ENCODE measurements at places on chromosomes 12 and 14.

GRCh38 chr14:90388437-90388836, 8.4 kb upstream of the CALM1 start:
- DNase-seq, result no peak

DNA sequence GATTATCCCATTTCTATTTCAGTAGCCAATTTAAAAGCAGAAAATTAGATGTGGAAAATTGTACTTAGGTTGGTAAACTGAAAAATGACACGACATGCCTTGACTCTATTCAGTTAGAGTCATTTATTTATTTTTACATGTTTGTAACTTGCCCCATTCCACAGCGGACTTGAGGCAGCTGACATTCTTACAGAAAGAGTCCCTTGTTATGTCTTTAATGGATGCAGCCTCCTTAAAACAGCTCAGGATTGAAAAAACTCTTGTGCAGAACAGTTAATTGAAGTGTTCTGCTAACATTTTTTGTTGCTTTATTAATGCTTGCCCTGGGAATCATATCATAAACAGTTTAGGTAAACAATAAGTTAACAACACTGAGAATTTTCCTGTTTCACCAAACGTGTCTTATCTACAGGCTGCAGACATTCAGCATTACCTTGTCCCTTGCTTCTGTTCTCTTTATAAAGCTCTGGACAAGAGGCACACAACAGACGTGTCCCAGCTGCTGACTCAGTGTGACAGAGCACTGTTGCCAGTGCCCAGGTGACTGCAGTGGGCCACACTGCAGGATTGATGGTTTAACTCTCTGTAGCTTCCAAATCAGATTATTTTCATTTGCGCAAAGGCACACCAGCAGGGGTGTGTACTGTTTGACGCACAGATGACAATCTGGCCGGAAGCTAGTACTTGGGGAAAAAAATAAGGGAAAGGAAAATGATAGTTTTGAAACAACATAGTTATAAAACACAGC, 101.6 kb downstream of the PELI2 start:
- DNase-seq, result no peak

- no peak for DNase-seq
These were observed at the start of gene SVOP for GRCh38 chr12:109020796-109021380. TSS of gene SVOP (minus strand) at chr12:109021068. CDS start at chr12:109020868, 200 bp downstream.

GRCh38 chr14:78904094-78904493, 733.9 kb downstream of the NRXN3 start:
- no peak for DNase-seq

DNA sequence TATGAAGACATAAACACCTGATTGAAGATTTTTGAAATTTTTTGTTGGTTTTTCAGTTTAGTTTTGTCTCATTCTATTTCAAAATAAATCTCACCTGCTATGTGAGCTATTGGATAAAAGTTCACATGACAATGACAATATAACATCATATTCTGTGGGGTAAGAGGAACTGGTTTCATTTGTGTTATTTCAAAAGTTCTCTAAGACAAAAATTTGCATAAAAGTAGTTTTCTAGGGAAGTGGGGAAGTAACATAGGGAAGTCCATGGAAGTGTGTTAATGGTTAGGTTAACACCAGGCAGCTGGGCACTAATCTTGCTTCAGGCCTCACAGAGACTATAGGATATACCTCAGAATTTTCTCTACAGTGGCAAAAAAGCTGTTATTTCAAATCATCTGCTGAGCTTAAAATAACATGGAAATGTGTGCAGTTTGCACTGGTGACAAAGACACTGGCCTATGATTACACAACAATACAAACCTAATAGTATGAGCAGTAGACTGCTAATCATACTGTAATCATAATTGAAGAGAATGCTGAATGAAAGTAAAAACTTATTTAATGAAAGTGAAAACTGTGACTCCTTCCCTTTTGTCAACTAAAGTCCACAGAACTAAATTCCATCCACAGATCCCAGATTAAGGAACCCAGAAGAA, 710.6 kb upstream of the TMEM132C start:
- no peak for DNase-seq

- DNase-seq, result no peak
These were observed 295.1 kb upstream of the SFSWAP start for GRCh38 chr12:131415781-131416180.

DNA sequence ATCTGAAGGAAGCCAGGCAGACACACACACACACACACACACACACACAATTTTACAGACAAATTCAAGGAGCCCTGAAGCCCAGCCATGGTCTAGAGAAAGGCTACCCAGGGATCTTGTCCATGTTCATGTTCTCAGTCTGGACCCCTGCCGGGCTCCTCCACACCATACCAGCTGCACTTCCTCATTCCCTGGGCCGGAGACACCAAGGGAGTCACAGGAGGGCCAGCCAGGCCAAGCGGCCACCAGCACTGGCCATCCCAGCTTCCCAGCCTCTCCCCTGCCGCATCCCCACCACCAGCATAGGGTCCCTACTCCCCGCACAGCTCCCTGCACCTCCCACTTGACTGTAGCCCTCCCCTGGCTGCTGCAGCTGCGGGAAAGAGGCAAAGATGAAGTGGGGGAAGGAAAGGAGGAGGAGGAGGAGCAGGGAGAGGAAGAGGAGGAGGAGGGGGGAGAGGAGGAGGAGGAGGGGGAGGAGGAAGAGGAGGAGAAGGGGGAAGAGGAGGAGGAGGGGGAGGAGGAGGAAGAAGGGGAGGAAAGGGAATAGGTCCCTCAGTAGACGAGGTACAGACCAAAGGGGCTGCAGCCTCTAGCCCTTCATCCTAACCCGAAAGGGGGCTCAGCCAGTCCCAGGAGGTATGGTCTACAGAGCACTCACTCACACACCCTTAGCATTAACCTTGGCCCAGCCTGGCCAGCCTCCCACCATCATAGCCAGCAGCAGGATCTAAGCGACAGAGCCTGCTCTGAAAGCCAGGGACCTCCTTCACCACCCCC, 293.2 kb downstream of the DPF3 start:
- no peak for DNase-seq

GRCh38 chr14:103160321-103161053, 37.2 kb downstream of the TNFAIP2 start:
- DNase-seq, result no peak

GRCh38 chr14:96399405-96399804, 7.5 kb downstream of the AK7 start:
- no peak for DNase-seq

DNA sequence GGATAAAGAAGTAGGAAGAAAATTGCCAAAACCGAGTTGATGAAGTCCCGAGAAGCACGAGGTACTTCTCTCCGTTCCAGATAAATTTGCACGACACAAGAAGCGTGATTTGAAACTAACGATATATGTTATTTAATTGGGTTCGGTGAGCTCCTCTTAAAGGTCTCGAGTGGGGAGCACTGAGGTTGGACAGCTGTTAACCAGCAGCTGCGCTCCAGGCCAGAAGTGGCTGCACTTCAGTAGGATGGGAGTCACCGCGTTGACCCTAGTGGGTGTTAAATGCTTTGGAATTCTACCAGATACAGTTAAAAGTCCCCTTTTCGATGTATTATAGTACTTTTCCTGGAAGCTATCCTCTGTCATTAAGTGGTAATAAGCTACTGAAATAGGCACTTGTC, 953 bp upstream of the DCAF5 start:
- DNase-seq, result peak; percentile 11

DNA sequence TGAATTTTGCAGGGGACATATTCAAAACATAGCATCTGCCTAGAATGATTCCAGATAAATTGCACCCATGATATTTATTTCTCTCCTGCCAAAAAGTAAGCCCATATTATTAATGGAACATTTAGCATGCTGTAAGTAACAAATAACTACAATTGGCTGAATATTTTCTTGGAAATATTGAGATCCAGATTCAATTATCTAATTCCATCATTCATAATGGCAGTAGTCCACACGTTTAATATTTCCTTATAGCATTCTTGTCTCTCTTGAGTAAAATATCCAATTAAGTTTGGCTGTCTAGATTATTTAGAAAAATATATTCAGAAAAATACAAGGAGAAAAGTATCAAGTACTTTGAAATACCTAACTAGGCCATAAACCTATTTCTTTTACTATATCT, 157.5 kb downstream of the FLRT2 start:
- DNase-seq, result no peak

- no peak for DNase-seq
These were observed 68.3 kb downstream of the METTL25 start for GRCh38 chr12:82426586-82426985.

GRCh38 chr14:52733824-52734223, 3.9 kb downstream of the STYX start:
- no peak for DNase-seq

DNA sequence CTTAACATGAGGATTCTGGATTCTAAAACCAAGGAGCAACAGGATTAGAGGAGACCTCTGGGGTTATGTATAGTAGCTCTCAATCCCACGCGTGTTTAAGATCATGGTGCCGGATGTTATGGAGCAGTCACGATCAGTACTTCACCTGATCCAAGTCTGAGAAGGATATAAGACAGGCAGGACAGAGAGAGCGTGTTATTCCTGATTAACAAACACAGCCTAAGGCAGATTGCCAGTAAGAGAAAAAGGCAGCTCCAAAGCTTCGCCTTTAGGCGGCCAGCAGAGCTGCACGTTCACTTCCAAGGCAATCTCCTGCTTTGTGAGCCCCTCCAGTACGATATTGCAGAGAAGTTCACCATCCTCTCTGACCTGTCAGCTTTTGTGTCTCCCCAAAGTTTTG, 5.5 kb downstream of the SETD3 start:
- no peak for DNase-seq

GRCh38 chr14:60266021-60266937, 17.3 kb downstream of the PPM1A start:
- peak; percentile 33 for DNase-seq

DNA sequence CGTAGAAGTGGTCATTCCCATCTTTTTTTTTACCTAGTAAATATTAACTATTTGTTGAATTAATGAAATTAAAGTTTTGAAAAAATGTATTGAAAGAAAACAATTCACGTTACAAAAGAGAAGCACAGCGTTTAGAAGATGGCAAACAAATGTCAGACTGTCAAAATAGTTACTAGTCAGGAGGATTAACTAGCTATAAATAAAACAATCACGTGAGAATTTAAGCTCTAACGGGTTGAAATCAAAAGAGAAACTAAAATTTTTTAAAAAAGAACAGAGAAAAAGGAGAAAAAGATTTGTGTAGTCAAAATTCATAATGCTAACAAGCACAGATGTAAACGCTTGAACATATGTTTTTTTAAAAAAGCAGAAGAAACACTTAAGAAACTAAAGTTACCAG, 26.4 kb downstream of the DDHD1 start:
- DNase-seq, result no peak

DNA sequence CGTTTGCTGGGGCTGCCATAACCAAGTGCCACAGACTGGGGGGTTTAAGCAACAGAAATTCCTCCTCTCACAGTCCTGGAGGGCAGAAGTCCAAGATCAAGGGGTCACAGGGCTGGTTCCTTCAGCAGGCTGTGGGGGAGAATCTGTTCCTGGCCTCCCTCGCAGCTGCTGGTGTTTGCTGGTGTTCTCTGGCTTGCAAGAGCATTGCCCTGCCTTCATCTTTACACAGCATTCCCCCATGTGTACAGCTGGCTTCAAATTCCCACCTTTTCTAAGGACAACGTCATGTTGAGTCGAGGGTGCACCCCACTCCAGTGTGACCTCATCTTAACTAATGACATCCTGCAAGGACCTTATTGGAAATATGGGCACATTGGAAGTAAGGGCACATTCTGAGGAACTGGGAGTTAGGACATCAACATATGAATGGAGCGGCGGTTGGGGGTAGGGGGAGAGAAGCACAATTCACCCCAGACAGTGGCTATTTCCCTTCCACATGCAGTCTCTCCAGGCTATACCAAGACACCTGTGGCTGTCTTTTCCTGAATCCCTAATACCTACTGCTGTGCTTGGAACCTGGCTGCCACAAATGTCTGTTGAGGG, 123.6 kb downstream of the FOXN3 start:
- no peak for DNase-seq

DNA sequence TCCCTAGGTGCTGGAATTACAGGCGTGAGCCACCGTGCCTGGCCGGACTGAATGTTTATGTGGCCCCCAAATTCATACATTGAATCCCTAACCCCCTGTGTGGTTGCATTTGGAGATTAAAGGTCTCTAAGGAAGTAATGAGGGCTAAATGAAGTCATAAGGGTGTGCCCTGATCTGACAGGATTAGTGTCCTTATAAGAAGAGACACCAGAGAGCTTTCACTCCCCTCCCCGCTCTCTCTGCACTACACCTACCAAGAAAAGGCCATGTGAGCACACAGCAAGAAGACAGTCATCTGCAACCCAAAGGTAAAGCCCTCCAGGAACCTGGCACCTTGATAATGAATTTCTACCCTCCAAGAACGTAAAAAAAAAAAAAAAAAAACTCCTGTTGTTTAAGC, 212.1 kb upstream of the CAND1 start:
- no peak for DNase-seq

DNA sequence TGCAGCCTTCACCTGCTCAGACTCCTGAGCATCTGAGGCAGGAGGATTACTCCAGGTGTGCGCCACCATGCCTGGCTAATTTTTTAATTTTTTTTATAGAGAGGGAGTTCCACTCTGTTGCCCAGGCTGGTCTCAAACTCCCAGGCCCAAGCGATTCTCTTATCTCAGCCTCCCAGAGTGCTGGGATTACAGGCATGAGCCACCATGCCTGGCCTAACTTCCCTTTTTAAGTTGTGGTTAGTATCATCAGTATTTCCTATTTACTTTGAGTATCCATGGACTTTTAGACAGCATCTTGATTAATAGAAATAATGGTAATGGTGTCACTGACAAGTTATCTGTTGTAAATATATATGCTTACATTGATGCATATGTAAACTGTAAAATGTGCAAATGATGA, 116.9 kb downstream of the FGD4 start:
- no peak for DNase-seq

GRCh38 chr14:94345344-94346064, 22.4 kb upstream of the SERPINA6 start:
- no peak for DNase-seq

DNA sequence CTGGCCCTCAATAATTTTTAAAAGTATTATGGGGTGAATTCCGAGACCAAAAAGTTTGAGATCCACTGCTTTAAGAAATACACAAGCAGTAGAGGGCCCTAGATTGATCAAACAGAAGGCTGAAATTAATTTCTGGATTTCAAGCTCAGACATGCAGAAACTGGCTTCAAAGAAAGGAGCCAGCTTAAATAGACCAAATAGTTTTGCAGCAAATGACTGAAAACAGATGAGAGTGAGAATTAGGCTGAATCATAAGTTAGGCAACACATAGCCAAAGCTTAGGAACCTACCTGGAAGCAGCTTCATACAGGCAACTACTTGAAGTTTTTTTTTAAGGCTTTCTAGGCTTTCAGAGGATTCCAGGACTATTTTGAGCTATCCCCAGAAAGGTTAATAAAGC, 12.4 kb downstream of the ATF7 start:
- no peak for DNase-seq

DNA sequence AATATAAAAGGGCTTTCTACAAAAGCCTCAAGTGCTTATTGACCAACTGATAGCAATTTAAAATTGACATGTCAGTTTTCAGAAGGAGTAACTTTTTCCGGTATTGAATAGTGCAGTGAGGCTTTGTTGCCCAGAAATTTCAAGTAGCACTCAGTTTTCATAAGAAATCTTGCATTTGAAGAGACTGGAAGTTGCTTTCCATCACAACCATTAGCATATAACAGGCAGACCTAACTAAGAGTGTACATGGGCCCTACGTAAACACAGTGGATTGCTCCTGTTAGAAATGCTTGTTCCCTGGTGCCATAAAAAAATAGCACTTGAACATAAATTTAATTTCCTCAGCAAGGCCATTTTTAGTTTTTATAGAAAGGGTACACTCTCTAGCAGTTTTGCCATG, 117.9 kb downstream of the TMTC2 start:
- DNase-seq, result no peak

GRCh38 chr12:88334271-88334670, 192.2 kb downstream of the TMTC3 start:
- no peak for DNase-seq

GRCh38 chr12:108560752-108561719, at the start of gene SART3:
TSS of gene SART3 (minus strand) at chr12:108561173. CDS start at chr12:108561154, 19 bp downstream.
- DNase-seq, result peak; percentile 92
